ENCODE measurements at places on chromosomes 7 and 10.

- DNase-seq: no peak
These were observed 153.0 kb upstream of the RHEB start for GRCh38 chr7:151672716-151673115.

- DNase-seq: no peak
These were observed 123.6 kb downstream of the BTAF1 start for GRCh38 chr10:92047215-92047614.

DNA sequence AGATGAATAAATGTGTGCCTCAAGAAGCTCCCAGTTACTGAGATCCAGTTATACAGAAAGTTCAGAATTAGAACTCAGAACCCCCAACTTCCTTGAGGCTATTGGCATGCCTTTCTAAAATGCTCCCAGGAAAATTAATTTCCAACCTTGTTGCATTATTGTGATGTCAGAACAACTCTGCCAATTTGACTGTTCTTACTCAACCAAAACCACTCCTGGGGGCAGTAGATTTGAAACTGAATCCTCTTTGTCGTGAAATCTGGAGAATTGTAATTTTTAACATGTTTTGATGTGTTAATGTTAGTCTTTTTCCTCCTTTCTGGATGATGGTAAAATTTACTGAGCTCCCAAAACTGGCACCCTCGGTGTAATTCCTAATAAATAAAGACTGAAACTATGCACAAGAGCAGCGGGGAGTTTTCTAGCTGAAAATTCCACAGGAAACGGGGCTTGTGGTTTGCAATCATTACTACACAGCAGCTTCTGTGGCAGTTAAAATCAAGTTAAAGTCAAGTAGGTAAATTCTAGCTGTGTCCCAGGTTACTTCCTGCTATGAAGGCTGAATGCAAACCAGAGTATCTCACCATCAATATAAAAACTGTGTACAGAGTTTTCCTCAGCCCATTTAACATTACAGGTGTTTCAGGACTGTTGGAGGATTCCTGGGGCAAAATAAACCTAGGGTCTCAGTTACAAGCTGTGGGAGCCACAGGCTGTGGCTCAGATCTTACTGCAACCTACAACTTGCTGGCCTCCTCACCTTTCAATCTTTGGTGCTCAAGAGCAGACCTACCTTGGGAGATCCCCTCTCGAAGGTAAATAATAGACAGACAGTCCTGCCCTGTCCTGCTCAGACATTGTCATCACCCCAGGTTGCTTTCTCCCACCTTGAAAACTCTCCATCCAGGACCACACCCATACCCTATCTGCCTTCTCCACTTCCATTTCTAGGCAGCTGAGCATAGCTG, 156.3 kb upstream of the KMT2E start:
- no peak for DNase-seq

GRCh38 chr10:92208736-92209135, 82.1 kb downstream of the CPEB3 start:
- no peak for DNase-seq

DNA sequence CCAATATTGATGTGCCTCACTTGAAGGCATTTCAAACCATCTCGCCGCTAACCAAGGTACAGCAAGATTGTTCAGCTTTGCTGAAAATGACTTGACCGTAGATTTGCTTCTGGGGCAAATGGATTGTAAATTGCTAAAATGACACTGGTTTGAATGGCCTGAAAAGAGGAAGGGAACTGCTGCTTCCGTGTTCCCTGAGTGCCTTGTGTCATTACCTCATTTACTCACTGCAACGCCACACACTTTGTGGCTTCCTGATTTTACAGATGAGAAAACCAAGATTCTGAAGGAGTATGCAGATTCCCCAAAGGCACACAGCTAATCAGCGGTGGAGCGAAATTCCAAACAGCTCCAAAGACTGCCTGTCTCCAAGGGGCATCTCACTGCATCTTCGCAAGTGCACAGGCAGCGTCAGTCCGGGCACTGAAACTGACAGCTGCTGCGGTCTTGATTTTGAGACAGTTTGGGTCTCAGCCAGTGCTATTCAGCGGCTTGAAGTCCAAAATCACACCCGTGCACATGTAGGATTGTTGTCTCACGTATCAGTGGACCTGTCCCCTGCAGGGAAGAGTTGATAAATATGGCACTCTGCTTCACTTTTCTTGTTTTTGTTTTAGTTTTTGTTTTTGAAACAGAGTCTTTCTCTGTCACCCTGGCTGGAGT, 290.9 kb downstream of the DPP6 start:
- no peak for DNase-seq

GRCh38 chr7:2585446-2585845, 26.7 kb downstream of the IQCE start:
- no peak for DNase-seq

GRCh38 chr10:129131457-129132132, 335.4 kb upstream of the MGMT start:
- no peak for DNase-seq

DNA sequence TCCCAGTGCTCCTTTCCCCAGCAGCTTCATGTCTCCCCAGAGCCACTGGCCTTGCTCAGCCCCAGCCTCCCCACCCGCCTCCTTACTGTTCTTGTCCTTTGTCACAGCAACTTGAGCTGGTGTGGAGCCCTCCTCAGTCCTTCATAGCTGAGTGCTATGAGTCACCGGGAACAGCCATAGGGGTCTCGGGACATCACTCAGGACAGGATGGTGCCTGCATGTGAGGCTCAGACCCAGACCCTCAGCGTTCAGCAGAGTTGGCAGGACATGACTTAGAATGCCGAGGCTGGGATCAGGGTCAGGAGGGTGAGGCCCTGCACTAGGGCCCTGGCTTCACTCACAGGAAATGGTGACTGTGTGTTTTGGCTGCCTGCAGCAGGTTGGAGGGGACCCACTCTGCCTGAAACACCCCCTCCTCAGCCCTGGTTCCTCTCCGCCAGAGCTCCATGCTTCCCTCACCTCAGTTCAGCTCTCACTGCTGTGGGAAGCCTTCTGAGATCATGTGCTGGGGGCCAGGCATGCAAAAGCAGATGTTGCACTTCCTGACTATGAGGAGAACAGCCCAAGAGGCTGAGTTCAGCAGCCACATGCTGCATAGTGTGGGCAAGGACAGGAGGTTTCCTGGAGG, 40.7 kb upstream of the GJD4 start:
- no peak for DNase-seq

DNA sequence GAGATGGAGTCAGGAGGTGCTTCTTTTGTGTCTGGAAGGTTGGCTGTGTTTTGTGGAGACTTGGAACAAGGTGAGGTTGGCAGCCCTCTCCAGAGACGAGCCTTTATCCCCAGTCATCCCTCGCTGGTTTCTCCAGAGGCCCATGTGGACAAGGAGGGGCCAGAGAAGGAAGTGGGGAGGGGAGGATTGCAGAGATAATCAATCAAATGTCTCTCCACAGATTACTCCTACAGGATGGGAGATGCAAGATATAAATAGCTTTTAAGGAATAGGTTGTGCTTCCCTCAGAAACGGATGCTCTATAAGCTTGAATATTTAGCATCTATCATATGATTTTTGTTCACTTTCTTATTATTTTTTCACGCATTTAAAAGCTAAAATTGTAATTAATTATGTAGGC, 70.4 kb upstream of the VWDE start:
- no peak for DNase-seq

- no peak for DNase-seq
These were observed 134.6 kb upstream of the TCF7L2 start for GRCh38 chr10:112815269-112816032.

GRCh38 chr7:42511027-42511426, 274.0 kb upstream of the GLI3 start:
- no peak for DNase-seq

- DNase-seq: no peak
These were observed 719 bp upstream of the PGAM2 start for GRCh38 chr7:44066111-44066460.

- DNase-seq: no peak
These were observed 29.4 kb upstream of the NKX6-2 start for GRCh38 chr10:132815168-132815857.

DNA sequence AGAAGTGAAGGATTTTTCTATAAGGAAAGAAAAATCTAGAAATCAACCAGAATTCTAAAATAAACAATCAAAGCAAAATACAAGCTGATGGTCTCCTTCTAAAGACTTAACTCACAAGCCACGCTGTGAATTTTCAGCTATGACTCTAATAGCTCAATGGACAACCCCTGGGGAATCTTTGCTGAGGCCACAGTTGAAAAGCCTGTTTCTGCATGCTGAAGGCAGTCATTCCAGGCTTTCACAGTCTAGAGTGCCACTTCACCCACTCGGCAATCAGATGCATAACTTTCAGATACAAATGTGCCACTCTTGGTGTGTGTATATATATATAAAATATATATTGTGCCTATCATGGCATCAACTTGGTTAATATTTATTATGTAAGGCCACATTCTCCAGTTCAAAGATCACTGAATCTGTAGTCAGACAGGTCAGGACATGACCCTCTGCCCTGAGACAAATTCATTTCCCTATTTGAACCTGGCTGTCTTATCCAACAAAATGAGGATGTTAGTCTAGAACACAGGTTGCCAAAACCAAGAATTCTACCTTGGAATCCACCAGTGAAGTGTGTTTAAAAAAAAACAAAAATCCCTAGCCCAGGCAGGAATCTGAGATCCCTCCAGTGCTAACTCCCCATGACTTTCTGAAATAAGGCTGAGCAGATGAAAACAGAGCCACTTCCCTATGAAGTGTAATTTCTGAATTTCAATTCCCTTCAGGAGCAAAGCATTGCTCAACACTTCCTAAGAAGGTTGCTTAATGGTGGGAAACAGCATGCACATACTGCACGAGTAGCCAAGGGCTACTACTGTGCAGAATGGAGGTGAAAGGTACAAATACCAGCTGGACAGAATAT, 9.9 kb downstream of the LIPA start:
- no peak for DNase-seq

DNA sequence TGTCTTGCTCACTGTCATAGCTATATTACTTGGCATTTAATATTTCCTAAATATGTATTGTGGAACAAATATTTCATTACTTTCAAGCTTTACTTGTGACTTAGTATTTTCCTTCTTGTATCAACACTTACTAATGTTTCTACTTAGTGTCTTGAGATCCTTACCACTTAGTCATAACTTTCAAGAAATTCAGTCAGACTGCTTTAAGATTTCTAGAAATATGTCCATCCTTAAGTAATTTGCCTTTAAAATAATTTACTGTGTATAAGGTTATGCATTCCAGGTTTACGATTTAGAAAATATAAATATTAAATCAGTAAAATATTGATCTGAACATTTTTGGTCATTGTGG, 87.3 kb upstream of the CSTF2T start:
- no peak for DNase-seq

GRCh38 chr7:54812756-54813322, 53.8 kb upstream of the SEC61G start:
- no peak for DNase-seq

- DNase-seq: no peak
These were observed 82.4 kb downstream of the DLG5 start for GRCh38 chr10:77844177-77844576.

DNA sequence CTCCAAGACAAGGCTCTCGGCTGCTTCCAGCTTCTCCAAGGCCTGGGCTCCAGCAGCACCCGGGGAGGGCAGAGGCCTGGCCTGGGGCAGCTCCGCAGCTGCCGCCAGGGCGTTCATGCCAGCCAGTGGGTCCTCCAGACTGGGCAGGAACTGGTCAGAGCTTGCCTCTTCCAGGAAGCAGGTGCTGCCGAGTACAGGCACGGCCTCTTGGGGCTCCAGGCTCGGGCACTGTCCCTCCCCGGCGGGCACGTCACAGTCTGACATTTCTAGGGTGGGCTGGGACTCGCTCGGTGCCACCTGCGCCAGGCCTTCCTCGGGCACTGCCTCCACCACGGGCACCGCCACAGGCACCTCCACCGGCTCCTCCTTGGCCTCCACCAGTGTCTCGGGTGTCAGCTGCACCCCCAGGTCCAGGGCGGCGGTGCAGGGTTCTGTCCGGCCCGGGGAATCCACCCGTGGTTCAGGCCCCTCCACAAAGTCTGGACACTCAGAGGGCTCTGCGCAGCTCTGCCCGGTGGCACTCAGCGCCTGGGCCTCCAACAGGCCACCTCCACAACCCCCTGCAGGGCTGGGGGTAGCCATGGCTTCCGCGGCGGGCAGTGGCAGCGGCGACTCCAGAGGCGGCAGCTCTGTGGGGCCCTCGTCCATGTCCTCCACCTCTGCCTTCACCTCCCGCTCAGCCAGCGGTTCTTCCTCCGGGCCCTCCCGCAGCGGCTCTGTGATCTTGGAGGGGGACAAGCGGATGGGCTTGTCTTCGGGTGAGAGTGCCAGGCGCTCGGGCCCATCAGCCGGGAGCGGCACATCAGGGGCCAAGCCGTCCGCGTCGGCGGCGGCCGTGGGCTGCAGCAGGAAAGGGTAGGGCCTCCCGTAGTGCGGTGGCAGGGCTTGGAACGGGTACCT, 52.9 kb downstream of the TNRC18 start:
- DNase-seq: no peak

- DNase-seq: no peak
These were observed 9.3 kb downstream of the SHTN1 start for GRCh38 chr10:116995648-116996047.

DNA sequence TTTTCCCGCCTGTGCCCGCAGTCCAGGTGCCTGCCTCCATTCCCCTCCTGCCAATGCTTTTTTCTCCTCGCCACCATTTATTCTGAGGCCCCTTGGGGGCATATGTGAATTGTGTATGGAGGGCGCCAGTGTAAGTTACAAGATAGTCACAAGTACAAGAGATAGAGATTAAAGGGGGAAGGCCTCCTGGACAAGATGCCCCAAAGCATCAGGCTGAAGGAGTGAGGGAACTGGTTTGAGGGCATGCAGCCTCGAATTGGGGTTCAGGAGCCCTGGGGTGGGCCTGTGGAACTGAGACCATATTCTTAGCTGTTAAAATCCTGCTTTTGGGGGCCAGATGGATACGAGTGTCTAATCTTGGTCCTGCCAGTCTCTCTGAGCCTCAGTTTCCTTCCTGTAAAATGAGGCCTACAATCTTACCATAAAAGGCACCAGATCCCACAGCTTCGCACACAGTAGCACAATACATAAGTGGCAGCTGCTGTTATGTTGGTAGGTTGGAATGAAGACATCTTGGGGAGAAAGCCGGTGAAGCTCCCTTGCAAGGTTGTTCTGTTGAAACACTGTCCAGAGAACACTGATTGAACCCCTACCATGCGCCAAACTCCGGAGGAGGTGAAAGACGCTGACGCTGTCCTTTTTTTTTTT, 545 bp upstream of the COMTD1 start:
- DNase-seq: no peak

Measured in NCI-H187 (cell line).